RPMI7951 (cell line): ENCODE measurements at places on chromosomes 7 and 10. TPM values are rescaled to one million over a fixed set of nuclear protein-coding genes. Genes with fewer than 3 reads are reported as not detected.

PTER gene
- total RNA-seq = 29.0 and 41.9 TPM in 2 replicates

ZNF25 gene
- total RNA-seq = 5.9 and 6.8 TPM in 2 replicates

MACC1 gene
- total RNA-seq = 0.24 and 0.39 TPM in 2 replicates

SPDYE6 gene
- total RNA-seq = 0.24 TPM in 1 of 2 replicates, not detected in the other

MYO1G gene
- under 0.01 TPM in 1 of 2 replicates, not detected in the other for total RNA-seq

RARRES2 gene
- 1.4 TPM in 1 of 2 replicates, not detected in the other for total RNA-seq

MYL10 gene
- total RNA-seq = 0.20 TPM in 1 of 2 replicates, not detected in the other

C10orf67 gene
- not detected in 2 replicates for total RNA-seq

HABP2 gene
- total RNA-seq = not detected in 2 replicates

TMEM176B gene
- total RNA-seq = not detected in 2 replicates

NPSR1 gene
- not detected in 2 replicates for total RNA-seq

SPDYE3 gene
- not detected in 2 replicates for total RNA-seq

PVRIG gene
- total RNA-seq = not detected in 2 replicates

CELF2 gene
- total RNA-seq = 15.3 and 21.3 TPM in 2 replicates

SEMA4G gene
- total RNA-seq = 0.49 and 0.84 TPM in 2 replicates

SIRT1 gene
- 10.5 and 13.7 TPM in 2 replicates for total RNA-seq

RADIL gene
- total RNA-seq = 0.20 TPM in 1 of 2 replicates, not detected in the other

SLC13A1 gene
- not detected in 2 replicates for total RNA-seq

SLC18A3 gene
- not detected in 2 replicates for total RNA-seq

AVPI1 gene
- 7.6 and 13.2 TPM in 2 replicates for total RNA-seq

TAS2R41 gene
- not detected in 2 replicates for total RNA-seq

ZNF138 gene
- 7.0 and 8.8 TPM in 2 replicates for total RNA-seq

NPFFR1 gene
- total RNA-seq = not detected in 2 replicates

TMEM209 gene
- total RNA-seq = 19.3 and 26.7 TPM in 2 replicates

ARMS2 gene
- total RNA-seq = not detected in 2 replicates

SMKR1 gene
- total RNA-seq = 0.20 and 0.24 TPM in 2 replicates

ITGB8 gene
- 18.9 and 19.7 TPM in 2 replicates for total RNA-seq

MAT1A gene
- total RNA-seq = not detected in 2 replicates

IDI2 gene
- total RNA-seq = not detected in 2 replicates

MLXIPL gene
- total RNA-seq = not detected in 2 replicates
